ENCODE measurements at places on chromosomes 7 and 10.

DNA sequence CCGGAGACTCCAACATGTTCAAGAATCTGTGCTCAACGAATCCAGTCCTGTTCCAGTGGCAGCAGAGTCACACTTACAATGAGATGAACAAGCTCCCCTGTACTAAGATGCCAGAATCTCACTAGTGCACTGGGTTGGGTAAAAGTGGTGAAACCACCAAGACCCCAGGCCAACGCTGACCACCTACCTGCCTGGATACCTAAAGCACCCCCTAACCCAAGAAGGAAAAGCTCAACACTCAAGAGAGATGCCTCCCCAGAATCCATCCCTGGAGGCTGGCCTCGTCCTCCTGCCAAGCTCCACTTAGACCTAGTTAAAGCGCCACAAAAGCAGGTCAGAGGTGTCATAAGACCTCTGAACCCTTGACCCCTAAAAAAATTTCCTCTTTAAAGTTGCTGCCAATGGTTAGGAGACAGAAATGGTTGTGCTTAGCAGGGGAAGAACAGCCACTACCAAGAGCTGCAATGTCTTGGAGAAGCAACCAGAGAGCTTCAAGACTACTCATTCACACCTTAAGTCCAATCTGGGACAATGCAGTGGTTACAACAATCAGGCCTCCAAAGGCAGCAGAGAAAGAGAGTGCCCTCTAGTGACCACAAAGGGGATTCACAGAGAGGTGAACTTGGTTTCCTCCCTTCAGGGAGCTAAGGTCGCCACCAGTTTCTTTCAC, 94.6 kb upstream of the MACROH2A2 start:
- no peak overlapping the region for H3K4me3 ChIP-seq
- no peaks in the 10 kb centered on the region for H3K36me3 ChIP-seq
- H3K27ac ChIP-seq, result no peak overlapping the region
- H3K4me1 ChIP-seq, result peaks cover 9% of the 10 kb centered on the region
- DNase-seq, result no peak

DNA sequence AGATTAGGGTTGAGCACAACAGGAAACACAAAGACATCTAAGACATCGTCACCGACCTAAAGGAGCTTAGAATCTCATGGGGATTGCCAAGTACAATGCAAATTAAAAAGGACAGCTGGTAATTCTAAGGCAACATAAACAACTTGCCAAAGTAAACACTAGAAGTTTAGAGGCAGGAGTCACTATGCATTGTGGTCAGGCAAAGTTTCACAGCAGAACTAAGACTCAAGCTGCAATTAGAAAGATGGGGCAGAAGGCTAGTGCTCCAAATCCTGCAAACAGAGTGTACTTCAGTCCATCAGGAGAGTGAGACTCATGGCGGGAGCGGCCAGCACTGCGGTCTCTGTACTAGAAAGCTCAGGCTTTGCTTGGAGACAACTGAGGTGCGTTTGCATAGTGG, 52.7 kb downstream of the HIPK2 start:
- H3K4me1 ChIP-seq, result peaks cover 25% of the 10 kb centered on the region
- no peak overlapping the region for H3K4me3 ChIP-seq
- H3K36me3 ChIP-seq, result no peaks in the 10 kb centered on the region
- peak overlapping the region; percentile 39 for H3K27ac ChIP-seq
- peak; percentile 59 for DNase-seq

DNA sequence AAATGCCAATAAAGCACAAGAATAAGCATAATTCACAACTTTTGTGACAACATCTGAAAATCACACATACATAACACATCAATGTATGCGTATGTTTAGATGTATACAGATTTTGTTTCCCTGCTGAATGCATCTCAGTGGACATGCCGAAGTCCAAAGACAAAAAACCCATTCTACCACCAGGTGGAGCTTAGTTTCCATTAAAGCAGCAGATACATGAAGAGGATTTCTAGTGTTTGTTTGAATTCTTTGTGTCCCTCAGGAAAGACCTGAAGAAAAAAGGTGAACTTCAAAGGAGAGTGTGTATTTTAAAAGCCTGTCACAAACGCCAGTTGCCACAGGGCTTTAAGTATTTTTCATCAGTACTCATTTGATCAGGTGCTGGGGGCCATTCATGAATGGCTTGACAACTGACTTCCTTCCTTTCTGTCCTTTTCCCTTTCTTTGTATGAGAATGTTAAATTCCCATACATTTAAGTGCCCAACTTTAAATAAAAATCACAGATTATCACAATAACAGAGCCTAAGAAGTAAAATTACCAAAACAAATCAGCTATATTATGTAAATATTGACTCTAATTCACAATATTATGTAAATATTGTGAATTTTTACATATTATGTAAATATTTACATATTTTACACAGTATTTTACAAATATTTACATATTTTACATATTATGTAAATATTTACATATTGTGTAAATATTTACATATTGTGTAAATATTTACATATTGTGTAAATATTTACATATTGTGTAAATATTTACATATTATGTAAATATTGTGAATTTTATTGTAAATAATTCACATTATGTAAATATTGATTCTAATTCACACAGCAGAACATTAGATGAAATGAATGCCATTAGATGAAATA, 343.0 kb downstream of the CRPPA start:
- H3K36me3 ChIP-seq, result no peaks in the 10 kb centered on the region
- no peak for DNase-seq
- no peak overlapping the region for H3K4me3 ChIP-seq
- H3K27me3 ChIP-seq, result no peaks in the 10 kb centered on the region
- no peak overlapping the region for H3K27ac ChIP-seq

DNA sequence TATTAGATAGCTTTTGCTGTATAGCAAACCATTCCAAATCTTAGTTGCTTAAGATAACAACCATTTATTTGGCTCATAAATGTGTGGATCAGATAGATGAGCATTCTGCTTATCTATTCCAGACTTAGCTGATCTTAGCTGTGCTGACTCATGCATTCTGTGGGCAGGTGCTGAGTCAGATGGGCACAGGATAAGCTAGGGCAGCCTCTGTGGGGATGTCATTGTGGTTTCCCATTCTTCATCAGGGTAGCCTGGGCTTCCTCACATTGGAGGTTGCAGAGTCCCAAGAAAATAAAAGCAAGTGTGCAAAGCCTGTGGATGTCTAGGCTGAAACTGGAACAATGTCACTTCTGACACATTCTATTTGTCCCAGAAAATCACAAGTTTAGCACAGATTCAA, 917.0 kb downstream of the TYW1 start:
- no peak overlapping the region for H3K27ac ChIP-seq
- no peak for DNase-seq
- no peak overlapping the region for H3K4me3 ChIP-seq
- H3K27me3 ChIP-seq, result no peaks in the 10 kb centered on the region

DNA sequence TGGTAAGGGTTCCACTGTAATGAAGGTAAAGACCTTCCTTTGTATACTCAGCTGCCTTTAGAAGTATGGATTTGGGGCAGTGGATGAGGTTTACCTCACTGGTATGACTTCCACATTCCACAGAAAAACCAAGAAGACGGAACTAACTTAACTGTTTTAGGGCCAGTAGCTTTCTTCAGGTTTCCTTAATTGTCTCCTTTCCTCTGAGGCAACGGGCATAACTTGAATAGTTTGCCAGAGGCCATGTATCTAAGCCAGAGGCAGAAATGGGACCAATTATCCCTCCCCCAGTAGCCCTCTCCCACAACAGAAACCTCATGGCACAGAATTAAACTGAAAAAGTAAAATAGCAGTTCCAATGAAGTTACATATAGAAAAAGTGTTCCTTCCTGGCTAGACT, 281.7 kb downstream of the PHTF2 start:
- H3K27me3 ChIP-seq, result peaks cover 1% of the 10 kb centered on the region
- no peaks in the 10 kb centered on the region for H3K4me1 ChIP-seq
- H3K27ac ChIP-seq, result no peak overlapping the region
- no peaks in the 10 kb centered on the region for H3K36me3 ChIP-seq

DNA sequence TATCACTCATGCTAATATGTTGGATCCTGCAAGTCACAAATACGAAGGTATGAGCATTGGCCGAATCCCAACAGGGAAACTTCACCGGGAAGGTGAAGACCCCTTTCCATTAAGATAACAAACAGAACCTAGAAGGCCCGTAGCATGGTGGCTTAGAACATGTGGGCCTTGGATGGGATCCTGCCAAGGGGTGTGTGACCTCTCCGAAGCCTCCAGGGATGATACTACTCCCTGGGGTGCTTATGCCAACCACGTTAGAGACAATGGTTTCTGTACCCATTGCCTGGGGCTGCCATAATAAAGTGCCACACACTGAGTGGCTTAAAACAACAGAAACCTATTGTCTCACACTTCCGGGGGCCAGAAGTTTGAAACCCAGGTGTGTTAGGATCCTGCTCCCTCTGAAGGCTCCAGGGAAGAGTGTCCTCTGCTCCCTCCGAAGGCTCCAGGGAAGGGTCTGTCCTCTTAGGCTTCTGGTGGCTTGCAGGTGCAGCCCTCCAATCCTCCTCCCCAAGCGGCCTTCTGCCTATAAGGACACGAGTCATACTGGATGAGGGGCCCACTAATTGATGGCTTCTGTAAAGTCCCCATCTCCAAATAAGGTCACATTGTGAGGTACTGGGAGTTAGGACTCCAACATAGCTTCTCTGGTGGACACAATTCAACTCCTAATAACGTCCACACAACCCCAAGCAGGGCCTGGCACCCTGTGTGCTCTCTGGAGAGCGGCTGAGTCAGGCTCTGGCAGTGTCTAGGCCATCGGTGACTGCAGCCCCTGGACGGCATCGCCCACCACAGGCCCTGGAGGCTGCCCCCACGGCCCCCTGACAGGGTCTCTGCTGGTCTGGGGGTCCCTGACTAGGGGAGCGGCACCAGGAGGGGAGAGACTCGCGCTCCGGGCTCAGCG, 992 bp upstream of the MGMT start:
- peaks cover 11% of the 10 kb centered on the region for H3K4me1 ChIP-seq
- no peaks in the 10 kb centered on the region for H3K27me3 ChIP-seq
- DNase-seq, result no peak
- H3K36me3 ChIP-seq, result no peaks in the 10 kb centered on the region
- H3K27ac ChIP-seq, result peak overlapping the region; percentile 32

GRCh38 chr7:117086788-117087187, 133.5 kb downstream of the ST7 start:
- DNase-seq, result no peak
- H3K27ac ChIP-seq, result peak overlapping the region; percentile 8
- no peaks in the 10 kb centered on the region for H3K27me3 ChIP-seq
- H3K4me1 ChIP-seq, result peaks cover 10% of the 10 kb centered on the region
- no peak overlapping the region for H3K4me3 ChIP-seq

GRCh38 chr7:157022681-157023588, 12.5 kb upstream of the MNX1 start:
- H3K27ac ChIP-seq, result no peak overlapping the region
- H3K36me3 ChIP-seq, result no peaks in the 10 kb centered on the region
- H3K4me1 ChIP-seq, result peaks cover 1% of the 10 kb centered on the region
- H3K27me3 ChIP-seq, result peaks cover 19% of the 10 kb centered on the region

- H3K4me3 ChIP-seq, result no peak overlapping the region
- H3K4me1 ChIP-seq, result no peaks in the 10 kb centered on the region
- no peak for DNase-seq
- H3K27ac ChIP-seq, result no peak overlapping the region
These were observed 54.0 kb upstream of the NMT2 start for GRCh38 chr10:15222511-15222910.

DNA sequence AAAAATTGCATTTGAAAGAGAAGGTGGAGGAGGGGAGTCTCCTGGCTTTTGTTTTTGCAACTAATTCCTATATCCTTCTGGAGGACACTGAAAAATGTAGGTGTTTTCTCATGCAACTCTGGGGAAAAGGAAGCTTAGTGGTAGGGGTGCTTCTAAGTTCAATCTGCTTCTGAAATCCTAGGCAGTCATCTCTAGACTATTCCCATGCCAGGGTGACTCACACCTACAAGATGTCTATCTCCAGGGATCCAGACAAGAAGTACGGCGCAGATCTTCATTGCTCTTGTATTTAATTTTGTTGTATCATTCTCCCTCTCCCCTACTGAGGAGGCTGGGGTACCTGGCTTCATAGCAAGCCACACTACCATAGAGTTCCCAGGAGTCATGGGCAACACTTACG, 258.8 kb downstream of the PHF14 start:
- DNase-seq, result no peak
- H3K4me1 ChIP-seq, result no peaks in the 10 kb centered on the region
- no peak overlapping the region for H3K27ac ChIP-seq
- no peak overlapping the region for H3K4me3 ChIP-seq
- no peaks in the 10 kb centered on the region for H3K27me3 ChIP-seq

DNA sequence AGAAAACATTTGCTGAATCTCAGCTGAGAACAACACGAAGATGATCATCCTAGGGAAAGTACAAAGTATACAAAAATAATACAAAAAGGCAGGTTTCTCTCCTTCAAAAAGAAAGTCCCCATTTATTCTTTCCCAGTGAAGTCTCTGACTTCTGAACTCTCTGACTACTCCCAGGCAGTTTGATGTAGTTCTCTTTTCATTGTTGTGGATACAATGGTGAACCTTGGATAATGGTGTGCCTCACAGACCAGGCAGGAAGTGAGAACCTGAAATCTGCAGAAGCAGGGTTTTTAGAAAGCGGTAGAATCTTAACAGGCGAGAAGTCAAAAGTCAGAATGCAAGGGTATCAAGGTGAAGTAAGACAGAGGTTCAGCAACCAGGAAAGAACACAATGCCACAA, 150.8 kb upstream of the NRP1 start:
- H3K27ac ChIP-seq, result no peak overlapping the region
- H3K27me3 ChIP-seq, result no peaks in the 10 kb centered on the region
- DNase-seq, result no peak
- H3K4me3 ChIP-seq, result no peak overlapping the region
- no peaks in the 10 kb centered on the region for H3K36me3 ChIP-seq

- no peak overlapping the region for H3K4me3 ChIP-seq
- no peaks in the 10 kb centered on the region for H3K27me3 ChIP-seq
- no peak for DNase-seq
- no peak overlapping the region for H3K27ac ChIP-seq
- H3K36me3 ChIP-seq, result no peaks in the 10 kb centered on the region
These were observed 173.4 kb downstream of the LRRN3 start for GRCh38 chr7:111264111-111264868.

DNA sequence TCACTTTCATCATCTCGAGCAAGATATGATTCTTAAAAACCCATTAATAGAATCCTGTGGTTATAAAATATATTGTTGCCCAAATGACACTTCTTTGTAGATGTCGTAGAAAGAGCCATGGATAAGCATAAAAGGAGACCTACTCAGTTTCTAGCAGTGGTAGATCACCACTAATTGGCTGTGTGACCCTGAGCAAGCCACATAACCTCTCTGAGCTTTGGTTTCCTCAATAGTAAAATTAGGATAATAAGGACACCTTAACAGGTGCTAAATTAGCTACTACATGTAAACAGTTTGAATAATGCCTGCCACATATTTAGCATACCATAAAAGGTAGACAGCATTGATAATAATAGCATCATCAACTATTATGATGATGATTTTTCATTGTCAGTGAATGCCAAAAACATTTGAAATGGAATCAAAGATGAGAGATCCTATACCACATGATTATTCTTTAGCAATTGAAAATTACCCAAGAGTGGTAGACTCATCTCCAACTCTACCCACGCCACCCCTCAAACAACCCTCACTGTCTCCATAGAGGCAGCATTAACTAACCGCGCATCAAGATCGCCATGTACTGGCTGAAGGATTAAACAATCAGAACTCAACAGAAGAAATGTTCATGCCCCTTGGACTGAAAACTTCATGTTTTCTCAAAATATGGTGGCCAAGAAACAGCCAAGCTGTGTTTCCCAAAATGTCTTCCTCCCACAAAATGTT, 45.8 kb downstream of the CHST15 start:
- H3K4me3 ChIP-seq, result no peak overlapping the region
- no peaks in the 10 kb centered on the region for H3K36me3 ChIP-seq
- H3K27ac ChIP-seq, result no peak overlapping the region

- no peak overlapping the region for H3K27ac ChIP-seq
- no peaks in the 10 kb centered on the region for H3K27me3 ChIP-seq
- no peaks in the 10 kb centered on the region for H3K4me1 ChIP-seq
- no peak overlapping the region for H3K4me3 ChIP-seq
These were observed 1014.5 kb upstream of the LRRTM3 start for GRCh38 chr10:65911151-65911835.

All from GM12878 (cell line).